ENCODE measurements at places on chromosomes 2 and 18.

DNA sequence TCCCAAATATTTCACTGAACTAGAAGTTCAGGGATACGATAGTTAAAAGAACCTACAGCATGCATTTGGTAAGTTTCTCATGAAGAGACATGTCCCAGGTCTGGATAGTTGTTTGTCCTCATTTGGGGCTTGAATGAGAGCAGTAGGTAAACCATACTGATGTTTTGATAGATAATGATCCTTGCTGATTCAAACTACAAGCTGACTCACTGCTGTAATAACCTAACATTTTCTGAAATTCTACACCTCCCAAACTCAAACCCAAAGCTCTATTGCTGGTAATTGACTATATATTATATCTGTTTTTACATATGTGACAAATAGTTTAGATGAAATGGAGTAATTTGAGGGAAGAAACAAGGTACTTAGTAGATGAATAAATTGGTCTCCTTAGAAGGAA is 154.1 kb upstream of the BOD1L2 start:
- DNase-seq: no peak

DNA sequence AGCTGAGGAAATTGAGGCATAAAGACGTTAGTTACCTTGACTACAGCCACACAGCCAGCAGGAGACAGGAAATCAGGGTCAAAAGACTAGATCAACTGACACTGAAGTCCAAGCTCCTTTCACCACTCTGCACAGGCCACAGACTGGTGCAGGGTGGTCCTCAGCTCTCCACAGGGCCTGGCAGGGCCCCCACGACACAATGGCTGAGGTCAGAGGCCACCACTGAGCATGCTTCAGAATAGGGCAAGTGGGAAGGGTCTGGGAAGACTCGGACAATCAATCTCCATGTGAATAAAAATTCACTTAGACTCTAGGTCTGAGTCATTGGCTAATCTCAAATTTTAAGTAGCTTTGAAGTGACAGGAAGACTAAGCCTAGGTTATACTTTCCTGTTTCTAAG is 201.7 kb downstream of the ALK start:
- DNase-seq: no peak

GRCh38 chr2:163736433-163737189 is 803 bp upstream of the FIGN start:
- DNase-seq: no peak

DNA sequence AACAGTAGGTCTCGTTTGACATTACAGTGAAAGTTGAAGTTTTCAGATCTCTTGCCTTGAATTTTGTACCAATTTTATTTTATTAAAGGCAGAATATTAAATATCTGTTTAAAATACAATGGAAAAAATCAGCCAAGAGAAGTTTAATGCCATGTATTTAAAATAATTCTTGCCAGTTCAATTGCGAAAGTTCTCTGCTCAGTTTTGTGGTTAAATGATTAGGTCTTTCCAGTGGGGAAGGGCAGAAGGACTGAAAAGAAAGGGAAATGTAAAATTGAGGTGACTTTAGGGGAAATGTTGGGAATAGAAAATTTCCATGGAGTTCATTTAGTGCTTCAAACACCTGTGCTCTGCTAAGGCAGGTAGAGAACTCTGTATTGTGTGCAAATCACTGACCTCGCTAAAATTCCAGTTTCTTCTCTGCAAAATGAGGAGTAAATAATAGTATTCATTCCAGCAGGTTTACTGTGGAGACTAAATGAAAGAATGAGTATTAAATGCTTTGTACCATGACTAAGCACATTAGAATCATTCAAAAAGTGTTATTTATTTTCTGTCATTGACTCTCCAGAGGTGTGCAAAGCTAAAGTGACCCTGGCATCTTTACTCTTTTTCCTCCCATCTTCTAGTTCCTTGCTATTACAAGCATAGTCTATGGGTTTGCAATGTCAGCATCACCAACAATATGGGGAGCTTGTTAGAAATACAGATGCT is 74.4 kb downstream of the KIAA1328 start:
- no peak for DNase-seq

- DNase-seq: peak; percentile 23
Observed at GRCh38 chr2:161159456-161160225, 587 bp upstream of the TANK start.

DNA sequence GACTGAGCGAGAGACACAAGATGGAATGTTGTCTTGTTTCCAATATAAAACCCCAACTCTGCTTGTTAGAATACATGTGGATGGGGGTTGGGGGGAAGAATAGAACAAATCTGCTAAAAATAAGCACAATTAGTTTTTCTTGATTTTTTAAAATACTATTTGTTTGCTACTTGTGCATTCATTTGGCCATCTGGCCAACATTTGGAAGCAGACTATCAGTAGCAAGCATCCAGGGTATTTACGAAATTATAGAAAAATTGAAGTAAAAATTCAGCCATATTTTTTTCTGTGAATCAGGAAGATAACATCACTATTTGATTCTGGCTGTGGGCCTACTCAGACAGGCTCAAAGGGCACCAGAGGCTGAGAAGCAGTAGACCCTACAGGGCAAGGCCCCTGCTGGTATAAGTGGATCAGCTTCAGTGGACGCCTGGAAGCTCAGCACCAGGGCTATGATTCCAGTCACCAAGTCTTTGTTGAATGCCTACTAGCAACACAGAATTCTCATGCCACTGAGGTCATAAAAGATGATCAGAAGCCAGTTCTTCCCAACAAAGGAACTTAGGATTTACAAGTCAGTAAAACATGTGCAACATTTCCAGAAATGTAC is 133.9 kb downstream of the CCBE1 start:
- no peak for DNase-seq

Measured in RKO (cell line).